K562 (cell line): ENCODE measurements at places on chromosomes 16 and 17. TPM values are rescaled to one million over a fixed set of nuclear protein-coding genes. Genes with fewer than 3 reads are reported as not detected.

DNA sequence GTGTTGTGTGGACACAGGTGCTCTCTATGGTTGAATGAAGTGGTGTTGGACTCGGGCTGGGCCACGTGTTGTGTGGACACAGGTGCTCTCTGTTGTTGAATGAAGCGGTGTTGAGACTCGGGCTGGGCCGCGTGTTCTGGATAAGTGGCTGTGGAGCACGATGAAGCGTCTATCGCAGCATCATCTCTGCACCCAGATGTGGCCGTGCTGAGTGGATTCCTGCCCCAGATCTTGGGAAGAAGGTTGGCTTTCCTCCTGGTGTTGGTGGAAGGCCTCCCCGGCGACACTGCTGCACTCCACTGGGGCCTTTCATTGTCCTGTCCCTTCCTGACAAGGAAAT, 69.1 kb downstream of the RPTOR start:
- H3K27me3 ChIP-seq = no peaks in the 10 kb centered on the region
- H3K4me1 ChIP-seq = peaks cover 5% of the 10 kb centered on the region
- no peaks in the 10 kb centered on the region for H3K36me3 ChIP-seq

DNA sequence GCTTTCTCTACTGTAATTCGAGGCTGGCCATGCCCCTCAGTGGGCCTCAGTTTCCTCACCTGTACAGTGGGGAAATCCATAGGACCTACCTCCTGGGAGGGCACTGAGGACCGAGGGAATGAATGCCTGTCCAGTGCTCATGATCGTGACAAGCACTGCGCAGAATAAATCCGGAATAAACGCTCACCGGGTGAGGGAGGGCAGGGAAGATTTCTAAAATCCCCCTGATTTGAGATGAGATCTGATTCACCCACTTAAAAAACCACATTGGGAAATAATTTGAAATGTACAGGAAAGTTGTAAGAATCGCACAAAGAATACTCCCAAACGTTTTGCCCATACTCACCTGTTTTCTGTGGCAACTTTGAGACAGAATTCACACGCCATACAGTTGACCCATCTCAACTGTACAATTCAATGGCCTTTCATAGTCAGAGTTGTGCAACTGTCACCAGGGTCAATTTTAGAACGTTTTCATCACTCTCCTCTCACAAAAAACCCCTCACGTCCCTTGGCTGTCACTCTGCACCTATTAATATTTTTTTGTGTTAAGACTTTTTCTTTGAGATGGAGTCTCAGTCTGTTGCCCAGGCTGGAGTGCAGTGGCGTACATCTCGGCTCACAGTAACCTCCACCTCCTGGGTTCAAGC, 49.8 kb downstream of the IRF8 start:
- H3K27me3 ChIP-seq = peaks cover 41% of the 10 kb centered on the region; the same call in 2 of the 3 replicates
- H3K36me3 ChIP-seq = no peaks in the 10 kb centered on the region
- no peaks in the 10 kb centered on the region for H3K4me1 ChIP-seq
- no peak for DNase-seq
- no peak overlapping the region for H3K27ac ChIP-seq
- no peak overlapping the region for H3K4me3 ChIP-seq

GRCh38 chr17:59804901-59805465, 87.8 kb downstream of the TUBD1 start:
- DNase-seq = no peak
- 0 out of 2 replicates have a peak overlapping the region, but pooled peaks have one; percentile 5 for H3K4me3 ChIP-seq
- H3K36me3 ChIP-seq = peaks cover 4% of the 10 kb centered on the region; the same call in 1 of the 3 replicates
- H3K27me3 ChIP-seq = no peaks in the 10 kb centered on the region

DNA sequence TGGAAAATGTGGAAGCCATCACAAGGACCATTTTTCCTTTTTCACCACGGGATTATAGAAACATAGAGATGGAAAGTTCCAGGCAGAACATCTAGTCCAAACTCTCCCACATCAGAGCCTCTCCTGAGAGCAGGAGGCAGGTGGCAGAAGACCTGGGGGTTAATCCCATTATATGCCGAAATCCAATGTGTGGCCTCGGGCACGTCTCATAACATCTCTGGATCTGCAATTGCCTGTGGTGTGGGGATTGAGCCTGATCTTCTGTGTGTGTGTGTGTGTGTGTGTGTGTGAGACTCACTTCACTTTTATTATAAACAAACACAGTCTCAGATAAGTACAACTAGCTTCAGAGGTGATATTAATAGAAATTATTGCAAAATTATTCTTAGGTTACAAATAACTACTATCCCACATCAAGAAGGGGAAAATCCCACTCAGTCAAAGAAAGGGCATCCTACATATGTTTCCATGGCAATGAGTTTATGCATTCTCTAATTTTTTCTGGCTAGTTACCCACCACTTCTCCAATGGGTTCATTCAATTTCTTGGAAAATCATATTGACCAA, 199.1 kb downstream of the FOXL1 start:
- no peak for DNase-seq
- no peak overlapping the region for H3K4me3 ChIP-seq
- peaks cover 17% of the 10 kb centered on the region; the same call in 2 of the 3 replicates for H3K27me3 ChIP-seq
- H3K36me3 ChIP-seq = no peaks in the 10 kb centered on the region
- H3K27ac ChIP-seq = no peak overlapping the region

GRCh38 chr17:2735896-2736295, 13.6 kb downstream of the CCDC92B start:
- no peaks in the 10 kb centered on the region for H3K4me1 ChIP-seq
- H3K36me3 ChIP-seq = no peaks in the 10 kb centered on the region
- no peaks in the 10 kb centered on the region; the same call in 2 of the 3 replicates for H3K27me3 ChIP-seq
- DNase-seq = no peak

DNA sequence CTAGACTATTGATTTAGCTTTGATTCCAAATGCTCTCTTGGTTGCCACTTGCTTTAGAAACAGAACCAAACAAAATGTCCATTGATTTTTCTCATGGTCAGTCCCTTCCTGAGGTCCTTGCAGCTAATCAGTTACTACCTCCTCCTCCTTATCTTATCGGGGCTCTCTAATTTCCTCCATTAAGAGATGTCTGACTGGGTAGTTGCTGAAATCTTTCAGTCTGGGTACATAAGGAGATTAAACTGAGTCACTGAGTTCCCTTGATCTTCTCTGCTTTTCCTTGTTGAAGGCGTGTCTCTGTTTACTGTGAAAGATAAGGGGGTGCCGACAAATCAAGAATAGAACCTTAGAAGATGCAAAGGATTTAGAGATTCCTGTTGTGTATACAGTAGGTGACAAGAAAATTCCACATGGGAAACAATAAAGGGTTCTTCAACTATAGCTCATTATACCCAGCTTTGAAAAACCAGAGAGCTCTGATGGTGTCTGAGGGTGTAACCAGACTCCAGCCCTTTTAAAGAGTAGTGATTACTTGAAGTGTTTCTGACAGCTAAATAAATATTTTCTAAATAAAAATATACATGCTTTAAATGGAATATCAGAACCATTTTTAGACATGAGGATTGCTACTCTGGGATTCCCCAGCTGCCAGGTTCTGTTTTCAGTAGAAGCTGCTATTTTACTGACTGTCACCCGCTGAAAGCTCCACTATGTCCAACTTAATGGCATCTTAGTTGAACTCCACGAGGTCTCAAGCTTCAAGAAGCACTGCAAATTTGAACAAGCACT, 791.3 kb upstream of the SOX9 start:
- DNase-seq = no peak
- H3K4me3 ChIP-seq = no peak overlapping the region
- no peak overlapping the region for H3K27ac ChIP-seq
- H3K27me3 ChIP-seq = no peaks in the 10 kb centered on the region

DNA sequence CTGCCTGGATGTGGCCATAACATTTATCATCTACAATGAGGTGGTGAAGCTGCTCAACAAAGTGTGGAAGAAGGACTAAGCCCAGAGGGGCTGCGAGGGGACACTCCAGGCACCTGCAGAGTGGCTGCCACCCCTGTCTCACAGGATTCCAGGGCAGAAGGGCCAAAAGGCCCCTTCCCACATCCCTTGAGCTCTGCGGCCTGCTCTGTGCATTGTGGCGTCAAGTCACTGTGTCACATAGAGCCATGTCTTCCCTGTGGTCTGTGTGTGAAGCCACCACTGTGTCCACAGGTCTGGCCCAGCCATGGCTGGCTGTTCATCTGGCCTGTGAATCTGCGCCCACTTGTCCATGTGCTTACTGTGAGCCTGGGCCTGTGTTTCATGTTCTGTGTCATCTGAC, 1714.6 kb downstream of the TP53TG3F start:
- H3K36me3 ChIP-seq = no peaks in the 10 kb centered on the region
- DNase-seq = no peak
- no peak overlapping the region for H3K4me3 ChIP-seq
- no peak overlapping the region for H3K27ac ChIP-seq
- H3K4me1 ChIP-seq = no peaks in the 10 kb centered on the region
- H3K27me3 ChIP-seq = no peaks in the 10 kb centered on the region

- peaks cover 40% of the 10 kb centered on the region for H3K27me3 ChIP-seq
- H3K36me3 ChIP-seq = no peaks in the 10 kb centered on the region
- H3K27ac ChIP-seq = no peak overlapping the region
- no peak overlapping the region for H3K4me3 ChIP-seq
- DNase-seq = no peak
- H3K4me1 ChIP-seq = no peaks in the 10 kb centered on the region
These were observed 34.7 kb downstream of the ARSG start for GRCh38 chr17:68325961-68326360.

DNA sequence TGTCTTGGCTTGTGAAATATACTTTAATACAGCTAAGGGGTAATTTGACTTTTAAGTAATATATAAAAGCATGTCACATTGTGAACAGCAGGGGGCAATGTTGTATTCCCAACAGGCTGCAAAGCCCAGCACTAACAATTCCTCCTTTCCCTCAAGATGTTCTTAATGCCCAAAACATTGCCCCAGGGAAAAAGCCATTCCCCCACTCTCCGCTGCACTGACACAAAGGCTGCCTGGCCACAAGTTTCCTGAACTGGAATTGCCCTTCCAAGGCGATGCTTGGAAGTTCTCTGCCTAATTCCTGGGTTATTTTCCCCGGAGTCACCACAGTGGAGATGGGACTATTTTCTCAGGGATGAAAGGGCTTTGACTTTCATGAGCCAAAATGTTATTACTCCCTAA, 27.2 kb downstream of the CLEC16A start:
- DNase-seq = peak; percentile 83
- peaks cover 46% of the 10 kb centered on the region for H3K36me3 ChIP-seq
- H3K27me3 ChIP-seq = no peaks in the 10 kb centered on the region
- peak overlapping the region; percentile 63; the same call in 1 of the 3 replicates for H3K27ac ChIP-seq
- peaks cover 19% of the 10 kb centered on the region for H3K4me1 ChIP-seq

GRCh38 chr16:68283346-68283745, 19.0 kb downstream of the SLC7A6 start:
- H3K4me3 ChIP-seq = no peak overlapping the region
- H3K27me3 ChIP-seq = no peaks in the 10 kb centered on the region
- H3K27ac ChIP-seq = peak overlapping the region; percentile 28; the same call in 1 of the 3 replicates
- H3K4me1 ChIP-seq = no peaks in the 10 kb centered on the region; the same call in 1 of the 2 replicates
- DNase-seq = no peak
- H3K36me3 ChIP-seq = peaks cover 76% of the 10 kb centered on the region

- H3K4me3 ChIP-seq = no peak overlapping the region
- no peak for DNase-seq
These were observed 218.3 kb downstream of the RBFOX3 start for GRCh38 chr17:79392598-79392997.

GRCh38 chr17:82301916-82302567, 15.4 kb downstream of the CD7 start:
- H3K27ac ChIP-seq = no peak overlapping the region
- peaks cover 82% of the 10 kb centered on the region for H3K4me1 ChIP-seq
- no peak for DNase-seq
- no peaks in the 10 kb centered on the region for H3K27me3 ChIP-seq

DNA sequence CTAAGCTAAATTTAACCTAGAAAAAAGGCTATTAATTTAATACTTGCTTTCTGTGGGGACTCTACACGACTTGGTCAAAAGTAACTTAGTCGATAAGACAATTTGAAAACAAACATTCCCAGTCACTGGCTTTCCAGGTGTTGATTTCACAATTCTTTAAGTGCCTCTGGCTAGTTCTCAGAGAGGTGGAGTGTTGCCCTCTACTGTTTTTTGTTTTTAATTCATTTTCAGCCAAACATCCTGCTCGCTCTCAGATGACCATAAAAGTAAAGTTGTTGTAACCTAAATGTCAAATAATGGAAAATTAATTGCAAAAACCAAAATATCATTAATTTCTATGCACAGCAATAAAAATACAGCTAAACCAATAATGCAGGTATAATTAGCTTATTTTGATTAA, 107.1 kb downstream of the MYO1D start:
- H3K27ac ChIP-seq = no peak overlapping the region
- H3K36me3 ChIP-seq = peaks cover 29% of the 10 kb centered on the region; the same call in 2 of the 3 replicates
- no peaks in the 10 kb centered on the region for H3K4me1 ChIP-seq
- no peak overlapping the region for H3K4me3 ChIP-seq

DNA sequence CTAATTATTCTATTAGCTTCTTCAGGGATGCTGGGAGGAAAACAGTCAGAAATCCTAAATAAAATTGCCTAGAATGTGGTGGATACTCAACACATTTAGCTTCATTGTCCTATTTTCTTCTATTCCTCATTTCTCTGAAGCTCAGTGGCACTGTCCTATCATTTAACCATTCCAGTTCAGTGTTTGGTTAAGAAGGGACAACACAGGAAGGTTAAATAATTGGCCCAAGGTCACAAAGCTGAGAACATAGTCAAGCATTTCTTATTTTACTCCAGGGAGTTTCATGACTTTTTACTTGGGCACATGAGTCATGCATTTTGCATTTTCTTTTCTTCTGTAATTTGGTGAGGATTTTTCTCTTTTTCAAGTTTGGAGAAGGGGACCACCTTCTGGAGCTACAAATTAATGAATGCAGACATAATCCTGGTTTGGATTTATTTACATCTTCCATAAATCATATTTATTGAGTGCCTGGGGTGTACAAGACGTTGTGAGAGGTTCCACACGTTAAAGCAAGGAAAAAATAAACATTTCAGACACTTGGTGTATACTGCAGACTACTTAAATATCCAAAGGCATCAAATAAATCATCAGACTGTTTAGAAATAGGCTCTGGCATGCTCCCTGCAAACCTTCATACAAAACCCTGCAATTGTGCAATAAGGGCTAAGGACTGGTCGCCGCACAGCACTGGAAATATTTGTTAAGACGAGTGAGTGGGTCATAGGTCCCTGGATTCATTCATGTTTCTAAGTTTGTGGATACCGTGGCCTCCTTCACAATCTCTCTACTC, 263.9 kb downstream of the MAF start:
- H3K27me3 ChIP-seq = peaks cover 19% of the 10 kb centered on the region
- H3K27ac ChIP-seq = no peak overlapping the region
- DNase-seq = no peak
- H3K4me1 ChIP-seq = no peaks in the 10 kb centered on the region
- H3K4me3 ChIP-seq = no peak overlapping the region

- no peaks in the 10 kb centered on the region for H3K27me3 ChIP-seq
- no peaks in the 10 kb centered on the region for H3K36me3 ChIP-seq
- H3K4me1 ChIP-seq = no peaks in the 10 kb centered on the region
- H3K4me3 ChIP-seq = no peak overlapping the region
- no peak for DNase-seq
These were observed 164.6 kb upstream of the ELAC2 start for GRCh38 chr17:13182450-13182849.

- no peaks in the 10 kb centered on the region for H3K36me3 ChIP-seq
- H3K4me3 ChIP-seq = no peak overlapping the region
- no peak for DNase-seq
- H3K4me1 ChIP-seq = no peaks in the 10 kb centered on the region
These were observed 107.9 kb upstream of the ZNF469 start for GRCh38 chr16:88274847-88275246.

- no peaks in the 10 kb centered on the region for H3K27me3 ChIP-seq
- H3K4me1 ChIP-seq = peaks cover 10% of the 10 kb centered on the region
- no peak overlapping the region for H3K4me3 ChIP-seq
- peaks cover 57% of the 10 kb centered on the region for H3K36me3 ChIP-seq
- H3K27ac ChIP-seq = no peak overlapping the region; the same call in 2 of the 3 replicates
These were observed 18.6 kb downstream of the COG7 start for GRCh38 chr16:23434380-23434779.

Gene SPNS3
- total RNA-seq = not detected in 2 replicates

Gene TBKBP1
- total RNA-seq = 12.5 and 15.6 TPM in 2 replicates

Gene LPO
- total RNA-seq = 0.11 TPM in 1 of 2 replicates, not detected in the other

Gene CD300LB
- total RNA-seq = not detected in 2 replicates

Gene KCNH4
- total RNA-seq = 1.8 and 2.0 TPM in 2 replicates

Gene CARD14
- not detected in 2 replicates for total RNA-seq

Gene MAZ
- 518 and 532 TPM in 2 replicates for total RNA-seq

Gene SOX15
- total RNA-seq = 0.16 TPM in 1 of 2 replicates, not detected in the other

Gene PRSS22
- total RNA-seq = not detected in 2 replicates
